CD14-positive monocyte (primary cell): ENCODE measurements at places on chromosomes 12 and 14.

DNA sequence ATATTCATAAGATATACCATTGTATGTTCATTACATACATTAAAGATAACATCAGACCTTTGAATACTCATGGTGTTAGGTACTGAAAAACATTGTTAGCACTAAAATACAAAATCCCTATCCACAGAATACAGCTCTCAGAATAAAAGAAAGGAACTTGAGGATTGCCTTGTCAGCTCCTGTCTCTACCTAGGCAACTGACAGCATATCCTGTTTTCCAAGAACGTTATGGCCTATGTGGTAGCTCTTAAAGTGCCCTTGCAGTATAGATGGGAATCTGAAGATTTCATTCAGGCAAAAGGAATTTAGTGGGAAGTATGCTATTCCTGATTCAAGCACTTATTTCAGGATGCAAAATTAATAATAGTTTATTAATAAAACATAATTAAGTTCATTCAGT is 1.8 kb upstream of the PPP1R12A start:
- no peak for DNase-seq
- no peak overlapping the region for H3K4me3 ChIP-seq
- no peaks in the 10 kb centered on the region for H3K36me3 ChIP-seq

DNA sequence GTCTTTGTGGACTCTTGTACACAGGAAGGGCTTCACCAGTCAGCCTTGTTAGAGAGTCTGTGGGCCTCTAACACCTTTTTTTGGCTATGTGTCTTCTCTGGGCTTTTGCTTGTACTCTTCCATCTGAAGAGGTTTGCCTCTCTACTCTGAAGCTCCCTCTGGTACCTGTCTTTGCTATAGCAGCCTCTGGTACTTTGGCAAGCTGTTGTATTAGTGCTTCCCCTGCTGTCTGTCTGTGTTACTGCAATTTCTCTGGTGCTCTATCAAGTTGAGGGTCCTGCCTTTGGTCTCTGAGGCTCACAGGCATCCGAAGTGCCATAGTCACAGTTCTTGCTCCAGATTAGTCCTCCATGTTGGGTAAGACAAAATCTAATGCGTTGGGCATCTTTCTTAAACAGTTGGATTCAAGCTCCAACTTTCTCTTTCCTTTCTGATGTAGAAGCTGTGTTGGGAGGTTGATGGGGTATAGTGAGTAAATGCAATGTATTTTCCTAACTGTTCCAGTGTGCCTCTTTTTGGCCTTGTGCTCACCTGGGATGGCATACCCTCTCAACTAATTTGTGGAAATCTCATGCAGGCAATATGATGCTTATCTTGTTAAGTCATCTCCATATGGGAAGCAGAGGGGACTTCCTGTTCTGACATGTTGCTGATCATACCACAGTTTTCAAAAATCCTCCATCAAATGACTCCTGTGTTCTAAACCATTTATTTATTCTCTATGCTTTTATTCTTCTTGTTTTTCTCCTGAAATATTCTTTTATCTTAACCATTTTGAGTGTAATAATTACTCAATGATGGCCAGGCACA is 88.8 kb downstream of the ATF7IP start:
- DNase-seq, result peak; percentile 26
- no peaks in the 10 kb centered on the region for H3K4me1 ChIP-seq
- H3K36me3 ChIP-seq, result peaks cover 57% of the 10 kb centered on the region
- H3K27me3 ChIP-seq, result no peaks in the 10 kb centered on the region
- peak overlapping the region; percentile 43 for H3K27ac ChIP-seq
- H3K4me3 ChIP-seq, result no peak overlapping the region

- peak overlapping the region; percentile 86 for H3K27ac ChIP-seq
- peaks cover 51% of the 10 kb centered on the region for H3K4me1 ChIP-seq
- DNase-seq, result peak; percentile 58
- H3K36me3 ChIP-seq, result peaks cover 56% of the 10 kb centered on the region
Observed at GRCh38 chr12:47801170-47801903, 18.4 kb downstream of the HDAC7 start.

- no peaks in the 10 kb centered on the region for H3K36me3 ChIP-seq
- peak; percentile 64 for DNase-seq
- no peak overlapping the region for H3K4me3 ChIP-seq
- H3K27ac ChIP-seq, result no peak overlapping the region
- H3K27me3 ChIP-seq, result no peaks in the 10 kb centered on the region
Observed at GRCh38 chr12:123085730-123086487, 65.0 kb downstream of the PITPNM2 start.

GRCh38 chr12:131720921-131721320 is 10.0 kb downstream of the SFSWAP start:
- H3K4me1 ChIP-seq, result no peaks in the 10 kb centered on the region
- no peak overlapping the region for H3K4me3 ChIP-seq
- no peak for DNase-seq
- no peak overlapping the region for H3K27ac ChIP-seq
- H3K27me3 ChIP-seq, result no peaks in the 10 kb centered on the region

DNA sequence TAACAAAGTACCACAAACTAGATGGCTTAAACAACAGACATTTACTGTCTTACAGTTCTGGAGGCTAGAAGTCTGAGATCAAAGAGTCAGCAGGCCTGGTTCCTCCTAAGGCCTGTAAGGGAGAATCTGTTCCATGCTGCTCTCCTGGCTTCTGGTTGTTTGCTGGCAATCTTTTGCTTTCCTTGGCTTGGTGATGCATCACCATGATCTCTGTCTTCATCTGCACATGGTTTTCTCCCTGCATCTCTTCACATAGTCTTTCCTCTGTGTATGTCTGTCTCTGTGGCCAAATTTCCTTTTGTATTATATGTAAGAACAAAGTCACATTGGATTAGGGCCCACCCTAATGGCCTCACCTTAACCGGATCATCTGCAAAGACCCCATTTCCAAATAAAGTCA is 168.5 kb downstream of the CAPZA3 start:
- no peak overlapping the region for H3K27ac ChIP-seq
- no peaks in the 10 kb centered on the region for H3K27me3 ChIP-seq
- H3K36me3 ChIP-seq, result no peaks in the 10 kb centered on the region
- DNase-seq, result no peak
- H3K4me3 ChIP-seq, result no peak overlapping the region
- no peaks in the 10 kb centered on the region for H3K4me1 ChIP-seq

GRCh38 chr14:37254411-37254947 is 56.7 kb downstream of the MIPOL1 start:
- no peak overlapping the region for H3K4me3 ChIP-seq
- no peaks in the 10 kb centered on the region for H3K4me1 ChIP-seq
- no peak overlapping the region for H3K27ac ChIP-seq
- no peaks in the 10 kb centered on the region for H3K36me3 ChIP-seq
- no peaks in the 10 kb centered on the region for H3K27me3 ChIP-seq

DNA sequence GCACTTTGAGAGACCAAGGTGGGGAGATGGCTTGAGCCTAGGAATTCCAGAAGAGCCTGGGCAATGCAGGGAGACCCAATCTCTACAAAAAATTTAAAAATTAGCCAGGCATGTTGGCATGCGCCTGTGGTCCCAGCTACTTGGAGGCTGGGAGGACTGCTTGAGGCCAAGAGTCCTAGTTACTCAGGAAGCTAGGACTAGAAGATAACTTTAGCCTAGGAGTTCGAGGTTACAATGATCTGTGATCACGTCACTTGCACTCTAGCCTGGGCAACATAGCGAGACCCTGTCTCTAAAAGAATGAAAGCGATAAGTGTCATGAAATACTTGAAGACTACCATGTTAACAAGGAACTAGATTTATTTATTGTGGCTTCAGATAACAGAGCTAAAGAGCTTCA is 3.5 kb downstream of the ATF7 start:
- no peak for DNase-seq
- peaks cover 8% of the 10 kb centered on the region for H3K36me3 ChIP-seq
- H3K4me3 ChIP-seq, result no peak overlapping the region
- peak overlapping the region; percentile 94 for H3K27ac ChIP-seq
- H3K4me1 ChIP-seq, result peaks cover 53% of the 10 kb centered on the region

GRCh38 chr12:21881965-21882364 is 59.3 kb downstream of the ABCC9 start:
- H3K27ac ChIP-seq, result no peak overlapping the region
- H3K4me1 ChIP-seq, result no peaks in the 10 kb centered on the region
- H3K36me3 ChIP-seq, result no peaks in the 10 kb centered on the region
- no peak for DNase-seq
- no peaks in the 10 kb centered on the region for H3K27me3 ChIP-seq

GRCh38 chr14:89617481-89618329 is 200.7 kb upstream of the FOXN3 start:
- peak; percentile 57 for DNase-seq
- H3K4me1 ChIP-seq, result peaks cover 47% of the 10 kb centered on the region
- peak overlapping the region; percentile 58 for H3K27ac ChIP-seq
- peak overlapping the region; percentile 96 for H3K4me3 ChIP-seq

DNA sequence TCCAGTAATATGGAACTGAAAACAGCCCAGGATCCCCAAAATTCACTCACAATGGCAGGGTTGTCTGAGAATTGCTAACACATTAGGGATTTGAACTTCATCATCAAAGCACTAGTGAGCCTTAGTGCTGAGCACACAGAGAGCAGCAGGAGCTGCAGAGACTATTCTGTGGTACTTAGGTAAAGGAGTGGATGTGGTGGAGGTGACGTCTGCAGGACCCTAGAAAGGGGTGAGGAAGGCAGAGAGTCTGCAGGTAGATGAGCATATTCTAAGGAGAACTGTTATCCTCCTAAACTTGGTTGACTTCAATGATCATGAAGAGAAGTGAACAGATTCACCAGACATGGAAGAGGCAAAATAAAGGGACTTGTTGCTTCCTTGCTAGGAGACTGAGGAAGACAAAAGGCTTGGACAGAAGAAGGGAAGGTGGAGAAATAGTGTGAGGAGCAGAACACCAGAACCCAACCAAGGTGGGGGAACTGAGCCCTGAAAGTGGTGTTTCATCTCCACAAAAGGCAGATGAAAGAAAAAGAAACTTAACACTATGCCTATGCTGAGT is 1164.0 kb downstream of the TMEM121 start:
- DNase-seq, result no peak
- H3K4me1 ChIP-seq, result no peaks in the 10 kb centered on the region
- H3K36me3 ChIP-seq, result no peaks in the 10 kb centered on the region
- no peak overlapping the region for H3K4me3 ChIP-seq
- no peaks in the 10 kb centered on the region for H3K27me3 ChIP-seq
- no peak overlapping the region for H3K27ac ChIP-seq

- H3K36me3 ChIP-seq, result no peaks in the 10 kb centered on the region
- peaks cover 10% of the 10 kb centered on the region for H3K4me1 ChIP-seq
- DNase-seq, result peak; percentile 65
- H3K27me3 ChIP-seq, result no peaks in the 10 kb centered on the region
- H3K27ac ChIP-seq, result no peak overlapping the region
Observed at GRCh38 chr12:75437564-75437963, 43.0 kb upstream of the GLIPR1 start.

- H3K36me3 ChIP-seq, result no peaks in the 10 kb centered on the region
- H3K27ac ChIP-seq, result no peak overlapping the region
- peak overlapping the region; percentile 53 for H3K4me3 ChIP-seq
Observed at GRCh38 chr14:50560931-50561285, 963 bp downstream of the ATL1 start.

DNA sequence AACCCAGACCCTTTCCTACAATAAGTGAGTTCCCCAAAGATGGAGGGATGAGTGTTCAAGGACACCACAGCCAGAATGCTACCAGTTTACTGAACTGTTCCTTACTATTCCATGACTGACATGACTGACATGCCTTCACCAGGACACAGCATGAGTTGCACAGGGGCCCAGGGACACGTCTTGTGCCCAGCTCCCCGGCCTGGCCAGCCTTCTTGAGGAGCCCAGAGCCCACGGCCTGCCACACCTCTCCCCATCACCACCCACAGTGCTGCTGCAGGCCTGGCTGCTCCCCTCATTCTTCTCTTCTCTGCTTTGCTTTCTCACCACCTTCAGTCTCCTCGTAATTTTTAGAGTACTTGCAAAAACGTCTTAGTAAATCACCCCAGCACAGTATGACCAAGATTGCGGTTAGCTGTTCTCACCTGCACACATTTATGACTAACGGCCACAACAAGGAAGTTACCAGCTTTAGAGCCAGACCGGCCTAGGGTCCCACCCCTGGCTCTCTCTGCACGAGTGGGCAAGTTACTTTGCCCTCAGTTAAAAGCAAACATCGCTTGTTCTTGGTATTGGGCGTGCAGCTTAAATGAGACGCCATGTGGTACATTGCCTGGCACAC is 18.5 kb downstream of the PPP2R5E start:
- no peak overlapping the region for H3K27ac ChIP-seq
- no peak for DNase-seq
- H3K27me3 ChIP-seq, result no peaks in the 10 kb centered on the region
- H3K4me1 ChIP-seq, result no peaks in the 10 kb centered on the region
- peaks cover 55% of the 10 kb centered on the region for H3K36me3 ChIP-seq

DNA sequence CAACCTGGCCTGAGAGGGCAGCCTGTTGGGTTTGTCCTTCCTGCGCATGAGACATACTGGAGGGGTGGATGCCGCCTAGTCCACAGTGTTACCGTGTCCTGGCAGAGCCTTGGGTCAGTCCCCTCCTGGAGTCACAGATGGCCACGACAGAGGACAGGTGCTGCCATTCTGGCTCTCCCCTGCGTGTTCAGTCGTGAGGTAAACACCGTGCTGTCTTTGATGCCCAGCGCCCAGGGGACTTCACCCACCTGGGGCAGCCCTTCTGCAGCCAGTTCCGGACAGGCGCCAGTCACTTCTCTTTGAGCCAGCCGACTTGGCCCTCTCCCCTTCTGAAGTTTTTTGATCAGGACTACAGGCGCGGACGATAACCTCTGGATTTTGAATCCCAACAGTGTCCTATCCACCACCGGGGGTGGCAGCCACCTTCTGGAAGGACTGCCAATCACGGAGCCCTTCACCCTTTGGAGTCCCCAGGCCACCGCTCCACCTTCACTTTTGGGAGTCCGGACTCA is 933.0 kb downstream of the DIO2 start:
- H3K4me1 ChIP-seq, result no peaks in the 10 kb centered on the region
- no peak overlapping the region for H3K4me3 ChIP-seq
- H3K27me3 ChIP-seq, result peaks cover 70% of the 10 kb centered on the region
- DNase-seq, result no peak
- no peak overlapping the region for H3K27ac ChIP-seq

- peak overlapping the region; percentile 75 for H3K27ac ChIP-seq
- DNase-seq, result no peak
Observed at GRCh38 chr14:75579338-75579864, 981 bp downstream of the FLVCR2 start.

DNA sequence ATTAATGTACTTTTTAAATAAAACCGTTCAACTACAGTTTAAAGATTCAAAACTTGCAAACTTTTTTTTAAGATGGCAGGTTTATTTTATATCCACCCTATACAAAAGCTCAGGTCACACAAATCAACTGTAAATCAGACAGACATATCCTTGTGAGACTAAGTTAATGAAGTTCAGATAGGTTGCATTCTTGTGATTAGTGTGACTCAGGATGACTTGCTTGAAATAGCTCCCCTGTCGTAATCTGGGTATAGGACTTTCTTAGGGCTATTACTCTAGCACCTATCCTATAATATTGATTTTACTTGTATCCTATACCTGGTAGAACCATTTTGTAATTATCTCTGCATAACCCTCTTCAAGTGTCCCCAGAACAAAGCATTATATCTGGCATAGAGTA is 9.5 kb upstream of the PRKD1 start:
- H3K4me1 ChIP-seq, result no peaks in the 10 kb centered on the region
- no peaks in the 10 kb centered on the region for H3K27me3 ChIP-seq
- no peak for DNase-seq
- H3K36me3 ChIP-seq, result no peaks in the 10 kb centered on the region
- no peak overlapping the region for H3K4me3 ChIP-seq

GRCh38 chr12:3597526-3598210 is 106.7 kb downstream of the PRMT8 start:
- no peak overlapping the region for H3K27ac ChIP-seq
- no peaks in the 10 kb centered on the region for H3K27me3 ChIP-seq
- DNase-seq, result no peak
- H3K36me3 ChIP-seq, result no peaks in the 10 kb centered on the region

GRCh38 chr14:51096870-51097269 is 2.0 kb upstream of the TRIM9 start:
- H3K4me3 ChIP-seq, result no peak overlapping the region
- no peaks in the 10 kb centered on the region for H3K36me3 ChIP-seq
- H3K27me3 ChIP-seq, result peaks cover 29% of the 10 kb centered on the region
- DNase-seq, result no peak
- H3K4me1 ChIP-seq, result peaks cover 31% of the 10 kb centered on the region
